ENCODE measurements at places on chromosomes 1 and 21.

DNA sequence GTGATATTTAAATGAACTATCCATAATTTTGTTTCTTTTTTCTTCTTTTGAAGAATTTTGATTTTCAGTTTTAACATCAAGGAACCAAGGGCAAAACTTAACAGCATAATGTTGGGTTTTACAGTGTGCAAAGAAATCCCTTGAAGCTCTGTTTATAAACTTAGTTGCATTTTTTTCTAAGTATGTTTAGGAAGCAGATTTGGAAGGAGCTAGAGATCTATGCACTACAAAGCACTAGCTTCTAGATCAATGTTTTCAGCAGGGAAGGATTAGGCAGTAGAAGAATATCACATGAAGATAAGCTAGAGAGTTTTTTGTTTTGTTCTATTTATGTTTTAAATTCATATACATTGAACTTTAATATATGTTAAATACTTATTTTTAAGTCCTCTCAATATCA is 250.6 kb upstream of the C1orf105 start:
- no peak for DNase-seq

GRCh38 chr1:159983681-159984080 is 29.6 kb upstream of the SLAMF9 start:
- no peak for DNase-seq

DNA sequence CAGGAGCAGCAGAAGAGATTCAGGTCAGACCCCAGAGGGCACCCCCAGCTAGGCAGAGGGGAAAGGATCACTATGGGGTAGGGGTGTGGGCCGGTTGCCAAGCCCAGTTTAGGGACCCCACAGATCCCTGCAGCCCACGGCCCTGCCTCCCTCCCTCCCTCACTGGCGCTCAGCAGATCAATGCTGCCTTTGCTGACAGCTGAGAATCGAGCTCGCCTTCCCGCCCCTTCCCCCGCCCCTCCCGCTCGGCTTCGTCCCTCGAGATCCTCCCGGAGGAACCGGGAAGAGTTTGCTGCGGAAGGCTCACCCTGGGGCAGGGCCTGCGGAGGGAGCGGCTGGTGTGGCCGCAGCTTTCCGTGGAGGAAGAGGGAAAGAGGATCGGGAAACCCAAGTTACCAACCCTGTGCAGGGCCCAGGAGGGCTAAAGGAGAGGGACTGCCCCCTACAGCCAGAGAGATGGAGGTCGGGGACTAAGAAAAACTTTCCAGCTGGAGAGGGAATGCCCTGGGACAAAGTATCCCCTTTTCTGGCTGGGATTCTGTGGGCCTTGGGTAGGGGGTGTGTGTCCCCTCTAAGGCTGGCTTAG is 1.1 kb upstream of the KCNQ4 start:
- DNase-seq: peak; percentile 50

GRCh38 chr1:214066936-214067335 is 79.2 kb downstream of the PROX1 start:
- DNase-seq: no peak

GRCh38 chr1:214372092-214372491 is 91.1 kb downstream of the SMYD2 start:
- no peak for DNase-seq

GRCh38 chr1:78359666-78360065 is 131.1 kb upstream of the PTGFR start:
- DNase-seq: no peak

Measured in kidney tubule cell (primary cell).